Stimulated activated CD4-positive, alpha-beta T cell treated with anti-CD3 and anti-CD28 coated beads, Interleukin-2, amount 100 ng/mL, for 48 hours (primary cell): ENCODE measurements at places on chromosomes 11 and 22.
A peak's percentile ranks its signal among the peaks of the same experiment; 100 is the strongest.

- no peak for DNase-seq
Observed at GRCh38 chr11:109036011-109036410, 371.1 kb downstream of the DDX10 start.

- no peak for DNase-seq
Observed at GRCh38 chr11:94560834-94561233, 6.3 kb upstream of the PIWIL4 start.

- no peak for DNase-seq
Observed at GRCh38 chr11:75269367-75269660, 28.7 kb downstream of the TPBGL start.

DNA sequence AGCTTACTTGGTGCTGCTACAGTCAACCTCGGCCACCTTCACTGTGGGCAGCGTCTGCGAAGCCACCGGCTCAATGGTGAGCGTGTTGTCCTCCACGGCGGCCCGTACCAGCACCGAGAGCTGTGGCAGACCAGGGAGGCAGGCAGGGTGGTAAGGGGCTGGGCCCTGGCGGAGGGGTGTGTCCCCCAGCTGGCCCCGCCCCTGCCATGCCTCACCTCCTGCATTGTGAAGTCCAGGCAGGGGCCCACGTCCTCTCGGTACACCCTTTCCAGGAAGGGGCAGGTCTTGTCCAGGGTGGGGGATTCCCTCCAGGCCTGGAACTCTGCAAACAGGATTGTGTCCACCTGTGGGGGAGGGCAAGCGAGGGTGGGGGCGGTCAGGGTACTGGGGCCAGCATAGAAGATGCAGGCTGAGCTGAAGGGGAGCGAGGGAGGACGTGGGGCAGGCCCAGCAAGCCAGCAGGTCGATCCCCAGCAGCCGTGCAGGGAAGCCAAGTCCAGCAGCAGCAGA, 12.8 kb downstream of the RAB3IL1 start:
- no peak for DNase-seq

GRCh38 chr22:36327922-36328551, 59.7 kb downstream of the MYH9 start:
- no peak for DNase-seq

DNA sequence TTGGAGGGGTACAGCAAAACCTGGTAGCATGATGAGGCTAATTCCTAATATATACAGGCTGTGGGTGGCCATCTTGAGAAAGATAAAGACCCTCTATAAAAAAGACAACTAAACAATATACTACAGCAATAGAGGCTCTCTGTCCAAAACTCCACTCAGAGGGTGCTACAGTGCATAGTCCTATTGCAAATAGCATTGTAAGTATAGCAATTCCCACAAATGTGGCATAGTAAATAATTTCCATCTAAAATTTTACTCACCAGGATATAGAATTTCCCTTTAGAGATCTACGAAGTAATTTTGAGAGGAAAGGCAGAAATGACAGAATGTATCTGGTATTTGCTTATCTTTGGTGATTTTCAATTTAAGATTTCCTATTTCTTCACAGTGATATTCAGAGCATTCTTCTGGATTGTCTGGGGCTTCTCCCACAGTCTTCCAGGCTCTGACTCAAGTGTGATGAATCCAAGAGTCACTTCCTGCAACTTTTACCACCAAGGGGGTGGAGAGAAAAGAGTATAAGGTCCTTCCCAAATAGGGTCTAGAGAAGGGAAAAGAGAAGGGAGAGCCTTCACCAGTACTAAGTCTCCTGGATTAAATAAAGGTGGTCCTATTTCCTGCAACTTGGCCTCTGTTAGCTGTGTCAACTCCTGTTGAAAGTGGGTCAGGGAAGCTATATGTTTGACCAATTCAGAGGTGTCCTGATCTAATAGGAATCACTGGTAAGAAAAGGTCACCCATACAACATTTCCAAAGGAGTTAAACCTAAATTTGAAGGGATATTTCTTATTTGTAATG, 1054.7 kb upstream of the CNTN5 start:
- no peak for DNase-seq

- DNase-seq: peak; percentile 30
Observed at GRCh38 chr22:27885977-27886842, 32.8 kb downstream of the PITPNB start.

DNA sequence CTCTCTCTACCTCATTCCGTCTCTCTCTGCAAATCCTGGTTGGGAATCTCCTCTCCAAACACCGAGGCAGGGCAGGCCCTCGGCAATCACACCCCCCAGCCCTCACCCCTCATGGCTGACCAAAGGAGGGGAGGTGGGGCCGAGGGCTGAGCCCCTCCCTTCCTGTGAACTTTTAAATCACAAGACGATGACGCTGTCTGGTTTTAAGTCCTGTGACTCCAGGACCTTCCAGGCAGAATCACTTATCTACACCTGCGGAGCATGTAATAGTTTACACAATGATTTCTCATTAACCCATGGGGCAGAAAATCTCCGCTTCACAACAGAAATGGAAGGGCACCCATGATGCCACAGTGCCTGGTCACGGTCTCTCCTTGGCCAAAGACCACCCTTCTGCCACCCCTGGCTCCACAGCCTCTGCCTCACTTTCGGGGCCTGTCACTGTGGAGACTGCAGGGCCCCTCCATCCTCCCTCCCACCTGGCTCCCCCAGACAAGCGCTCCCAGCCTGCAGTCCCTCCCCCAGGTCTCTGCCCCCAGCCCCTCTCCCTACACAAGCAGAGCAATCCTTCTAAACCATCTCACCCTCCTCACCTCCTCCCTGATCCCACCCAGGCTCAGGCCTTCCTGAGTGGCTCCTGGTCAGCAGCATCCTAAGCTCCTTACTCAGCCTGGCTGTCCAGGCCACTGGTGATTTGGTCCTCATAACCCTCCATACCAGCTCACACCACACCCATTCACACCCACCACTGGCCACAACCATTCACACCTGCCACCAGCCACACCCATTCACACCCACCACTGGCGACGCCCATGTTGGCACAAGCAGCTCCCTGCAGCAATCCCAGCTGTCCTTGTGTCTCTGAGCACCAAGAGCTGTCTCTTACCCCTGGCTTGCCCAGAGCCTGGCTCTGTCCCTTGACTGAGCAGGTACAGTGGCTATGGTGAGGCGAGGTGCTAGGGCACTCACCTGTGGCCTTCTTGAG, 30.7 kb upstream of the ARFGAP3 start:
- no peak for DNase-seq

DNA sequence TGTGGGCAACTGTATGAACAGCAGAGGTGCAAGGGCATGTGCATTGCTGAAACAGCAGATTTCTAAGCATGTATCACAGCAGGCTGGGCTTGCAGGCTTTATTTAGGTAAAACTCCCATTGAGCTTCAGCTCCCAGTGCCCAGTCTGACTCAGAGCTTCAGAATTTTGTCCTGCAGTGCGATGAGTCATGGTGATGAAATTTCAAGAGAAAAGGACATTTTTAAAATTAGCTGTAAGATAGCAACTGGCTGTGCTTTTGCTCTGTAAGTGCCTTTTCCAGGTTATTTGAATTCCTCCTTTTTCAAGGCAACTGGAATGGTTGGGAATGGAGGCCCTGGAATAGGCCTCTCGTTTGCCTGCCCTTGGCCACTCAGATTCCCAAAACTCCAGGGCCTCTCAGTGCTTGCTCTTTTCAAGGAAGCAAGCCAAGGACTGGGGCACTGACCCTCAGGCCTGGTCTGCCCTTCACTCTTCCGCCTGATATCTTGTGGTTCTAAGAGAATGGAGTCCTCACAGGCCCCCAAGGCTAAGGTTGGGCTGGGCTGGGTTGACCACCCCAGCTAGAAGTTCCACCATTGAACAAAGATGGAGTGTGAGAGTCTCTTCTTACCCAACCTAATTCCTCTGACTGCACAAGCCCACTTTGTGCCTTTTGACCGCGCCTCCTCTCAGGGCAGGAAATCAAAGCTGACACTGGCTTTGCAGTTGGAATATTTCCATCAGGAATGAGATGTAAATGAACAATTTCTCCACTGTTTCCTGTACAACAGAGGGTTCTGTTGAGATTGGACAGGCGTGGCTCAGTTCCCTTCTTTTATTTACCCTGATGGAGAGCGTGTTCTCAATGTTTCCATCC, 59.5 kb upstream of the PRSS23 start:
- DNase-seq: peak; percentile 5

GRCh38 chr11:106668147-106668546, 350.1 kb downstream of the GUCY1A2 start:
- no peak for DNase-seq

DNA sequence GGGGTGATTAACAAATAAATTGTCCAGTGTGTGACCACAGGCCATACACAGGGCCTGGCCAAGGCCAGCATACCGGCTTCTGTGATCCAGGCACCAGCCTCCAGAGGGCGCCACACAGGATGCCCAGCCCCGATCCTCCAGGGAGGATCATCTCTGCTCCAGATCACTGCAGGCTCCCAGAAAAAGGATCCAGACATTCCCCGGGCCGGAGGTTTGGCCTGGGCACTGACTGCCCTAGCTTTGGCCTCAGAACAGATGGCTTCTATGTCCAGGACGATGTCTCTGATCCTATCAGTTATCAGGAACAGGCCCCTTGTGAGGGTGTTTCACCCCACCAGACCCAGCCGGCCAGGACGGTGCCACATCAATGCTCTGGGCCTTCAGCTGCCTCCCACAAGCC, 74.5 kb upstream of the LMO1 start:
- peak; percentile 23 for DNase-seq

DNA sequence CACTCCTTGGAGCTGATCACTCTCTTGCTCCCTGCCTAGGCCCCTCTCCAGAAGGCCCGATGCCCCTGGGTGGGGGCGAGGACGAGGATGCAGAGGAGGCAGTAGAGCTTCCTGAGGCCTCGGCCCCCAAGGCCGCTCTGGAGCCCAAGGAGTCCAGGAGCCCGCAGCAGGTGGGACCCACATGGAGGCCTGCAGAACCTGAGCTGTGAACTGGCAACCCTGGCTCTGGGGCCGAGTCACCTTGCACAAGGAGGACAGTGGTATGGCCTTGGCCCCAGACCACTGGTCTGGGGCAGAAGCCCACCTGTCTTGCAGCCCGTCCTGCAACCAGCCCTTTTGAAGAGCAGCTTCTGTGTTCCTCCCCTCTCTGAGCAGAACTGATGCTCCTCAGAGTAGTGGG, 6.2 kb downstream of the SCO2 start:
- no peak for DNase-seq

GRCh38 chr11:36149538-36150242, 139.5 kb downstream of the COMMD9 start:
- DNase-seq: peak; percentile 22

DNA sequence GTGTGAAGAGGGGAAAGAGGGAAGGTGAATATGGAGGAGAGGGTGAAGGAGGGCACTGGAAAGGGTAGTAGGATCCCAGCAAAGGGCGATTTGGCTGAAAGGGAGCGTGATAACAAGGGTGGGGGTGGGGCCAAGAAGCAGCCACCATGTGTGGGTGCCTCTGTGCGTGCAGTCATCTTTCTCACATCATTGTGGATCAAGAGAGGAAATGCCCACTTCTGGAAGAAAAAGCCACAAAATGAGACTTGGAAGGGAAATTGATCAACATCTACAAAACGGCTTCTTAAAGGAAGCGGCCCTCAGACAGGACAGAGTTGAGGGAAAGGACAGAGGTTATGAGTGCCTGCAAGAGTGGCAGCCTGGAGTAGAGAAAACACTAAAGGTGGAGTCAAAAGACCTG, 1.2 kb upstream of the CXCR5 start:
- no peak for DNase-seq

DNA sequence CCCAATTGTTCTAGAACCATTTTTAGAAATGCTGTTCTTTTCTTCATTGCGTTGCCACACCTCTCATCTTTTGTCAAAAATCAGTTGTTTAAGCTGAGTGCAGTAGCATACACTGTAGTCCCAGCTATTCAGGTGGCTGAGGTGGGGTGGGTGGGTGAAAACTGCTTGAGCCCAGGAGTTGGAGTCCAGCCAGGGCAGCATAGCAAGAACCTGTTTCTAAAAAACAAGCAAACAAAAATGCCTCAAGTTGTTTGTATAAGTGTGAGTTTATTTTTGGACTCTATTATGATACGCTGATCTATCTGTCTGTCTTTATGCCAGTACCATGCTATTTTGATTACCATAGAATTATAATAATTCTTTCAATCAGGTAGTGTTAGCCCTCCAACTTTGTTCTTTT, 62.5 kb upstream of the RRM1 start:
- DNase-seq: no peak

DNA sequence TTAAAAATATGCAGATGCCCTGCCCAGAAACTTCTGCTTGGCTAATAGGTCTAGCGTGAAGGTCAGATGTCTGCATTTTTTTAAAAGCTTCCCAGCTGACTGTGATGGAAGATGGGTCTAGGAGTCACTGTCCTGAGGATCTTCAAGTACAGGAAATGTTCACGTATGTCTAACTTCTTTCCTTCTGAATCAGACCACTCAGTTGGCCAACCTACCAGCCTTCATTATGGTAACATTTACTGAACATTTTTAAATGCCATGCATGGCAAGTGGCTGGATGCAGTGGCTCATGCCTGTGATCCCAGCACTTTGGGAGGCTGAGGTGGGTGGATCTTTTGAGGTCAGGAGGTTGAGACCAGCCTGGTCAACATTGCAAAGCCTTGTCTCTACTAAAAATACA, 1.1 kb upstream of the PRG2 start:
- no peak for DNase-seq

DNA sequence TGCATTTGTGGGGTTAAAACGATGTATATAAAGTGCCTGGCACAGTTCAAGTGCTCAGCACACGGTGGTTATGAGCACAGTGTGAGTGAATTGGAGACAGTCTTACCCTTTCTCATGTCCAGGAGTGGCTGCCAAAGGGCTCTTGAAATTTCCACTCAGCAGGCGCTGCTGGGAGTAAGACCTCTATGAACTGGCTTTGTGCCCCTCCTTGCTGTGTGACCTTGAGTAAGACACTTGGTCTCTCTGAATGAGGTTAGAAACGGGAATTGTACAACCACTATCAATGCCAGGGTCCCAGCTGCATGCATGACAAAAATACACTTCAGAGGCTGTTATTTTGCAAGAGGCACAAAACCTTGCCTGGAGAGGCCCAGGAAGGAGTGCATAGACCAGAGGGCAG, 86.6 kb downstream of the TSPAN18 start:
- DNase-seq: no peak

GRCh38 chr11:76087749-76088148, 118.6 kb downstream of the WNT11 start:
- DNase-seq: no peak

DNA sequence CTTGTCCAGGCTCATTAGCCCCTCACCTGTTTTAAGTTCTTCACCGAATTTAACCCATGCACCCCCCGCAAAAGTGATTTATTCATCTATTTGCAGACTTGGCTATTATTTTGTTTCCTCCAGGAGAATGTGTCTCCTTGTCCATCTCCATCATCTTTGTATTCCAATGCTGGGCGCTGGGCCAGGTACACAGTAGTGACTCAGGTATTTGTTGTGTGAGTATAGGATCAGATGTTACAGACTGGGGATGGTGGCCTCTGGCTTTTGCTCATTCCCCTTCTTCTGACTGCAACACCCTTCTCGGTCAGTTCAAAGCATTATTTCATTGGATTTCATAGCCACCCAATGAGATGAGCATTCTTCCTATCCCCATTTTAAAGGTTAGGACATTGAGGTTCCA, 408.2 kb downstream of the MN1 start:
- DNase-seq: no peak

DNA sequence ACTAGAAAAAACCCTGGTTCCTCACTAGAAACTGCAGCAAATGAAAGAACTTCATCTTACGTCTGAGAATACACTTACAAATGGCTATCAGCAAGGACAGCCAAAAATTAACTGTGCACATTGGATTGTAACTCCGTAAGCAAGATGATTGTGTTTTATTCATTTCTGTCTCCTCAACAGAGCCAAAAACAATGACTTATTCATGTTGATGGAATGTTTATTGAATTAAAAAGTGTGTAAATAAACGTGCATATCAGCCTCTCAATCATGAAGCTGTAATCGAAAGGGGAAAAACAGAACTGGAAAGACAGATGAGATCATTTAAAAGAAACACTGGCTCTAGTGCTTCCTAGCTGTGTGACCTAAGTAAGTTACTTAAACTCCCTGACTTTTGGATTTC, 307.5 kb upstream of the ZC3H12C start:
- DNase-seq: no peak
